ENCODE measurements at places on chromosomes 1 and 21. TPM values are rescaled to one million over a fixed set of nuclear protein-coding genes. Genes with fewer than 3 reads are reported as not detected.

DNA sequence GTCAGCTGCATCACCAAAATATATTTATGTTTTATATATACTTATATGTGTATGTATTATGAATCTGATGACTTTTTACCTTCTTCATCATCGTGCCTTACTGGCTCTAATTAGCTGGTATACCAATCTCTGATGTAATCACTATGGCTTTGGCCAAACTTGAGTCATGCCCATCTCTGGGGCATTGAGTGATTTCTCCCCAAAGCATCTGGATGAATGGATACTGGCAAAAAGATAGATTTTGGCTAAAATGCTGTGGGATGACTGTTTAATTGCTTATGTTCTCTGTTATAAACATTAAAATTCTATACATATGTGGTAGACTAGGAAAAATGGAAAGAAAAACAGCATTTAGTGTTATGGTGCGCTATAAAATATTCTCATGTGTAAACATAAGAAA, 19.6 kb downstream of the CDKN2C start:
- DNase-seq: no peak
- H3K27ac ChIP-seq: no peak overlapping the region
- no peaks in the 10 kb centered on the region for H3K4me1 ChIP-seq
- no peaks in the 10 kb centered on the region for H3K36me3 ChIP-seq

The GJA5 gene
- total RNA-seq: 3.0 TPM

The ANGPTL1 gene
- not detected for total RNA-seq

The FALEC gene
- total RNA-seq: 1.0 TPM

GRCh38 chr1:207815913-207816291, 64.0 kb downstream of the CD46 start:
- H3K36me3 ChIP-seq: no peaks in the 10 kb centered on the region
- no peak for DNase-seq
- peaks cover 4% of the 10 kb centered on the region for H3K4me1 ChIP-seq
- no peak overlapping the region for H3K4me3 ChIP-seq
- no peaks in the 10 kb centered on the region for H3K27me3 ChIP-seq

- no peaks in the 10 kb centered on the region for H3K36me3 ChIP-seq
- peaks cover 6% of the 10 kb centered on the region for H3K4me1 ChIP-seq
- H3K27ac ChIP-seq: no peak overlapping the region
- no peak for DNase-seq
Measured at GRCh38 chr21:33924766-33925100, 9.1 kb upstream of the ATP5PO start.

- no peak overlapping the region for H3K27ac ChIP-seq
- peaks cover 5% of the 10 kb centered on the region for H3K4me1 ChIP-seq
- no peak for DNase-seq
- no peaks in the 10 kb centered on the region for H3K36me3 ChIP-seq
- no peak overlapping the region for H3K4me3 ChIP-seq
Measured at GRCh38 chr1:45883658-45884057, 80.2 kb downstream of the MAST2 start.

The HES4 gene
- total RNA-seq: 4.5 TPM

- no peak overlapping the region for H3K4me3 ChIP-seq
- DNase-seq: no peak
- H3K27ac ChIP-seq: no peak overlapping the region
- peaks cover 13% of the 10 kb centered on the region for H3K4me1 ChIP-seq
Measured at GRCh38 chr1:207346513-207346912, 25.0 kb downstream of the CD55 start.

All from WTC11 (cell line).